ENCODE measurements at places on chromosomes 4 and X. TPM values are rescaled to one million over a fixed set of nuclear protein-coding genes. Genes with fewer than 3 reads are reported as not detected.

CDKL2 gene
- not detected for total RNA-seq

HHIP gene
- total RNA-seq, result 52.4 TPM

BRCC3 gene
- 13.9 TPM for total RNA-seq

MED12 gene
- 18.5 TPM for total RNA-seq

ATP1B4 gene
- total RNA-seq, result not detected

NOP14 gene
- 32.4 TPM for total RNA-seq

LDB2 gene
- 39.4 TPM for total RNA-seq

DCLK2 gene
- total RNA-seq, result 1.1 TPM

ATP2B3 gene
- total RNA-seq, result not detected

TXK gene
- total RNA-seq, result 1.4 TPM

IL21 gene
- total RNA-seq, result not detected

GCNA gene
- 0.25 TPM for total RNA-seq

GRPR gene
- total RNA-seq, result not detected

CHRNA9 gene
- not detected for total RNA-seq

BMP2K gene
- total RNA-seq, result 31.0 TPM

SERPINA7 gene
- total RNA-seq, result not detected

IQSEC2 gene
- 5.5 TPM for total RNA-seq

AKAP14 gene
- total RNA-seq, result not detected

PSMD10 gene
- 140 TPM for total RNA-seq

AGA gene
- total RNA-seq, result 17.1 TPM

CXCL1 gene
- total RNA-seq, result 147 TPM

STPG2 gene
- 0.84 TPM for total RNA-seq

UGT2B17 gene
- total RNA-seq, result not detected

GAGE2A gene
- not detected for total RNA-seq

DGAT2L6 gene
- total RNA-seq, result not detected

ESX1 gene
- total RNA-seq, result not detected

TNMD gene
- not detected for total RNA-seq

BDH2 gene
- 17.7 TPM for total RNA-seq

EGFL6 gene
- total RNA-seq, result not detected

EFHC2 gene
- not detected for total RNA-seq

VSIG4 gene
- not detected for total RNA-seq

CASP6 gene
- 26.6 TPM for total RNA-seq

STAP1 gene
- not detected for total RNA-seq

CT47B1 gene
- total RNA-seq, result not detected

F8A3 gene
- total RNA-seq, result 5.9 TPM

OCIAD1 gene
- 95.0 TPM for total RNA-seq

DIAPH2 gene
- 28.0 TPM for total RNA-seq

EVC2 gene
- total RNA-seq, result 2.5 TPM

FOXR2 gene
- not detected for total RNA-seq

RHOXF1 gene
- not detected for total RNA-seq

OTUD6A gene
- total RNA-seq, result not detected

CCDC158 gene
- not detected for total RNA-seq

CA5B gene
- 3.7 TPM for total RNA-seq

PAK3 gene
- total RNA-seq, result 0.13 TPM

FAT4 gene
- 19.2 TPM for total RNA-seq

ASMT gene
- not detected for total RNA-seq

S100P gene
- not detected for total RNA-seq

CHST7 gene
- 37.3 TPM for total RNA-seq

CXXC4 gene
- total RNA-seq, result not detected

Measured in mammary microvascular endothelial cell (primary cell).